Activated CD4-positive, alpha-beta T cell treated with anti-CD3 and anti-CD28 coated beads, Interleukin-2, amount 50 U/mL, for 48 hours (primary cell): ENCODE measurements at places on chromosomes 7 and 10.

DNA sequence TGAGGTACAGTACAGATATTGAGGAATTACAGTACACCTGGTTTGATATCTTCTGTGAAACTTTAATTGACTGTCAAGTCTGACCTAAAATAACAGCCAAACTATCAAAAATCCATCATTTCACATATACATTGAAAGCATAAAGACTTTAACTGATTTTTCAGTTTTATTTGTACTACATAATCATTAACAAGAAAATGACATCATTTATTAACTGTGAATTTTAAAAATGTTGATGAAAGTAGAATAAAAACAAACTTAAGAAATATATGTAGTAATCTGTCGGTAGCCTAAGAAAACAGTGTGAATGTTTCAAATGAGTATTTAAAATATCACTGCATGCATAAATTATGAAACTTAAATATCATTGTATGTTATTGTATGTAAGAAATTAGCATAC, 836.7 kb upstream of the GHITM start:
- no peak for DNase-seq

GRCh38 chr10:97020452-97021400, 165.0 kb downstream of the SLIT1 start:
- DNase-seq, result no peak

DNA sequence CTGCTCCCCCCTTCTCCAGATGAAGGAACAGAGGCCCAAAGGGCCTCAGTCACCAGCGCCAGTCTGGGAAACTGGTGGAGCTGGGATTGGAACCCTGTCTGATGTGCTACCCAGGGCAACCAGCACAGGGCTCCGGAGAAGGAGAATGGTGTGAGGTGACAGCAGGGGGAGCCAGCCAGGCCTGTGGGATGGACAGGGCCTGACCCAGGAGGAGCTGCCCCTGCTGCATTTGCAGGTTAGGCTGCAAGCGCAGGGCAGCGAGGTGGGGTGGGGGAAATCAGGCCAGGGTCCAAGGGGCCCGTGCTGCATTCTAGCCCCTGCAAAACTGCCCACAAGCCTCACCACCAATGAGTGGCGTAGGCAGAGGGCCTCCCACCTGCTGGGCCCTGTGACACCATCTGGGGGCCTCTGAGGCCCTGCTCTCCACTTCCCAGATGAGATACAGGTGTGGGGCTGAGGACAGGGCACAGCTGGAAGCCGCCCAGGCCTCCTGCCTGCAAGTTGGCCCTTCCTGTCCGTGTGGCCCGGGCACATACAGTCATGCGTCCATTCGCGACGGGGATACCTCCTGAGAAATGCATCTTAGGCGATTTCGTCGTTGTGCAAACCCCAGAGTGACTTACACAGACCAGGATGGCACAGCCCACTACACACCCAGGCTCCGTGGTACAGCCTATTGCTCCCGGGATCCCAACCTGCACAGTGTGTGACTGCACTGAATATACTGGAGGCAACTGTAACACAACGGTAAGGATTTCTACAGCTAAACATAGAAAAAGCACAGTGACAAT, 45.3 kb downstream of the RASGEF1A start:
- DNase-seq, result no peak

- DNase-seq, result no peak
Measured at GRCh38 chr10:31239961-31240360, 79.1 kb upstream of the ZEB1 start.
